ENCODE measurements at places on chromosomes 7 and 10. TPM values are rescaled to one million over a fixed set of nuclear protein-coding genes. Genes with fewer than 3 reads are reported as not detected.
A peak's percentile ranks its signal among the peaks of the same experiment; 100 is the strongest.

DNA sequence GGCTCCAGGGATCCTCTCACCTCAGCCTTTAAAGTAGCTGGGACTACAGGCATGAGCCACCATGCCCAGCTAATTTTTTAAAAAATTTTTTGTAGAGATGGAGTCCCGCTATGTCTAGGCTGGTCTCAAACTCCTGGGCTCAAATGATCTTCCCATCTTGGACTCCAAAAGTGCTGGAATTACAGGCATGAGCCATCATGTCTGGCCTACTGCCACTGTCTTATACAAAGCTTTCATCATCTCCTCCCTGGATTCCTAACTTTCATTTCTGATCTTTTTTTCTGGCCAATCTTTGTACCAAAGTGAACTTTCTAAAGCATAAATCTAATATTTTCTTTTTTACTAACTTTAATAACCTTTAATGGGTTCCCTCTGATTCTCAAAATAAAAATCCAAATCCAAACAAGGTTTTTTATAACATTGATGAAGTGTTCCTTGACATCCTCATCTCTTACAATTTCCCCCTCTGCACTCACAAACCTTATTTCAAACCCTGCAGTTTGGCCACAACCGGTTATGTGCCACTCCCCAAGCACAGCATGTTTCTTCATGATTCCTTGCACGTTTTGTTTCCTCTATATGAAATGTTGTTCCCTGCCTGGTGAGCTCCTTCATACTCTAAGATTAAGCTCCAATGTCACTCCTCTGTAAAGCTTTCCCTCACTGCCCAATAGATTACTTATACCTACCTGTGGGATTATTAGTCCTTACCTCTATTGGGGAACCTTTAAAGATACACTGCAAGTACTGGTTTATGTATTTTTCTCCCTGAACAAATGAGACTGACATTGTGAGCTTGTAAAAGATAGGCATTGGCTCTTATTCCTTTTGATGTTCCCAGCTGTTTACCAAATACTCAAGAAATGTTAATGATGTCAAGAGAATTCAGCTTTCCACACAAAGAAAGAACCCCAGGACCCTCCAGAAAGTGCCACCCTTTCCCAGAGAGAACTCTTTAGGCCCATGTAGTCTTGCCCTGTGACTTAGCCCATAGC is 101.7 kb downstream of the HOXA1 start:
- no peak overlapping the region for H3K27ac ChIP-seq
- no peaks in the 10 kb centered on the region for H3K27me3 ChIP-seq
- H3K4me3 ChIP-seq = no peak overlapping the region
- no peaks in the 10 kb centered on the region for H3K36me3 ChIP-seq
- DNase-seq = no peak

- no peak overlapping the region for H3K27ac ChIP-seq
- DNase-seq = no peak
- H3K27me3 ChIP-seq = no peaks in the 10 kb centered on the region
- no peaks in the 10 kb centered on the region for H3K36me3 ChIP-seq
- H3K4me1 ChIP-seq = no peaks in the 10 kb centered on the region
- no peak overlapping the region for H3K4me3 ChIP-seq
Observed at GRCh38 chr7:129166745-129167144, 21.7 kb upstream of the SMO start.

DNA sequence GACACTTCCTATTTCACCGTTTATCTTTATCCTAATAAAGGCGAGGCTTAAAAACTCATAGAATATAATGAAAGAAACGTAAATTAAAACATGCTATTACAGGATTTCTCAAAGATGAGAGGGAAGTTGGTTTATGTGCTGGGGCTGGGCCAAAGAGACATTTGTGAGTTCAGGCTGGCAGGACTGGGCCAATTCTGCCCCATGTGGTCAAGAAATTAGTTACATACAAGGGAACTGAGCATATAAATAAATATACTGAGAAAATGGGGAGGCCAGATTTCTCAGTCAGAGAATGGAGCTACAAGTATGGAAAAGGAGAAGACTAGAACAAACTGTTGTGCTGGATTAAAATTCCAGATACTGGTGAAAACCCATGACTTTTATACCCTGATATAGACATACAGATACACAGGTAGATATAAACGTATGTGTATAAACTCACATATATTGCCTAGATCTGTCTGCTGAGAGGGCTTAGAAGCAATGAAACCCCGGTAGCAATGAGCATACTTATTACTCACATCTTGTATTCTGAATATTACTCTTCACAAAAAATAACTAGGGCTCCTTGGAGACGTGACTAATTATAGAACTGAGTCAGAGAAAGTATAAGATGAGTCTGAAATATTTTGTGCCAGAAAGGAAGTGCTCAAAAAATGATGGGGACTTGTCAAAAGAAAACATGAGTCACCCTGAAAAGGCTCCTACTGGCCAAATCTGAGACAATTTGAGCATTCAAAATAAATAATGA is 155.7 kb upstream of the FGFR2 start:
- no peaks in the 10 kb centered on the region for H3K27me3 ChIP-seq
- no peak overlapping the region for H3K4me3 ChIP-seq
- H3K4me1 ChIP-seq = peaks cover 15% of the 10 kb centered on the region
- H3K36me3 ChIP-seq = no peaks in the 10 kb centered on the region

GRCh38 chr10:11854301-11854700 is 31.1 kb downstream of the PROSER2 start:
- H3K4me1 ChIP-seq = no peaks in the 10 kb centered on the region
- no peak overlapping the region for H3K4me3 ChIP-seq
- no peak overlapping the region for H3K27ac ChIP-seq
- H3K27me3 ChIP-seq = no peaks in the 10 kb centered on the region
- H3K36me3 ChIP-seq = no peaks in the 10 kb centered on the region

DNA sequence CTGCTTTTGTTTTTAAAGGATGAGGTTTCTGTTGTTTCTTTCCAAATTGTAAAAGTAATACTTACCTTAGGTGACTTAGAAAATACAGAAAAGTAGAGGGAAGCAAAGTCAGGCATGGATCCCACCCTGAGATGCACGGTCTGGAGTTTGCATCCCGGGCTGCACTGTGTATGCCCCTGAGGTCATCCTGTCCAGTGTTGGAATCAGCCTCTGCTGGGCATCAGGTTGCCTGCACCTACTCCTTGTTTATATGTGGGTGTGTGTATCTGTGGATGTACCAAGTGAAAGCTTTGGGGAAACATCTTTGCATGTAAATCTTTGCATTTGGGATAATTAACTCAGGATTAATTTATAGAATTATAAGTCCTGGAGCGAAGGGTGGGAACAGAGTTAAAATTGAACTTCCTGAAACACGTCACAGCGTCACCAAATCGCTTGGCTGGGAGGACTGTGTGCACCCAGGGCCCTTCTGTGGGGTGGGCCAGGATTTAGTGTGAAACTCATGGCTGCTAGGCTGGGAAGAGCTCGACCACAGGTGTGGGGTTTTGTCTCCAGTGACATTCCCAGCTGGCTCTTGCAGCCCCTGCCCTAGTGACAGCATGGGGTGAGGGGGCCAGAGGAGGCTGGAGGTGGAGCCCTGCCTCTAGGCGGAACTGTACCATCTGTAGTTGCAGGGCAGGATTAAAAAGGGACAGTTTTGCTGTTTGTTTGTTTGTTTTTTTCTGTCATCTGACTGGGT is 27.9 kb downstream of the GTF2IRD1 start:
- DNase-seq = peak; percentile 86
- no peaks in the 10 kb centered on the region for H3K36me3 ChIP-seq
- no peaks in the 10 kb centered on the region for H3K27me3 ChIP-seq
- H3K27ac ChIP-seq = peak overlapping the region; percentile 100
- peaks cover 80% of the 10 kb centered on the region for H3K4me1 ChIP-seq

CFTR gene
- not detected for total RNA-seq

CDK6 gene
- 6.9 TPM for total RNA-seq

Measured in gastrocnemius medialis (tissue), 4 donors.